BJ (cell line): ENCODE measurements at places on chromosomes 6 and 20.
A peak's percentile ranks its signal among the peaks of the same experiment; 100 is the strongest.

DNA sequence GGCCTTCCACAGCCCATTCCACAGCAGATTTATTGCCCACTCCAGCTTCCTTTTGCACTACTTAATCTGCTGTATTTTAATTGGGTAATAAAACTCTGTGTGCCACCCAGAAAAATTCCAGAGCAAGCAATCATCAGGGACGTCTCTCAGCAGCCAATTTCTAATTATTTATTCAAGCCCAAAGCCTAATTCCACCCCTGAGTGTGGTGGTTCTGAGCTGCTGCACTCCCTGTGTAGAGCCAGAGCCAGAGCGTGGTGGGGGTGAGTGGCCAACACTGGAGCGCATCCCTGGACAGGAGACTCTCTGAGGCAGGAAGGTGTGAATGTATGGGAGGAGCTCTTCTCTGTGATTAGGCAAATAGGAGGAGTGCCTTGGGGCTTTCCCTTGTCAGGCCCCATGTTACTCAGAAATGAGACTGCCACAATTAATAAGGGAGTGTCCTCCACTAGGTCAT, 66.1 kb downstream of the CD24 start:
- DNase-seq = no peak

DNA sequence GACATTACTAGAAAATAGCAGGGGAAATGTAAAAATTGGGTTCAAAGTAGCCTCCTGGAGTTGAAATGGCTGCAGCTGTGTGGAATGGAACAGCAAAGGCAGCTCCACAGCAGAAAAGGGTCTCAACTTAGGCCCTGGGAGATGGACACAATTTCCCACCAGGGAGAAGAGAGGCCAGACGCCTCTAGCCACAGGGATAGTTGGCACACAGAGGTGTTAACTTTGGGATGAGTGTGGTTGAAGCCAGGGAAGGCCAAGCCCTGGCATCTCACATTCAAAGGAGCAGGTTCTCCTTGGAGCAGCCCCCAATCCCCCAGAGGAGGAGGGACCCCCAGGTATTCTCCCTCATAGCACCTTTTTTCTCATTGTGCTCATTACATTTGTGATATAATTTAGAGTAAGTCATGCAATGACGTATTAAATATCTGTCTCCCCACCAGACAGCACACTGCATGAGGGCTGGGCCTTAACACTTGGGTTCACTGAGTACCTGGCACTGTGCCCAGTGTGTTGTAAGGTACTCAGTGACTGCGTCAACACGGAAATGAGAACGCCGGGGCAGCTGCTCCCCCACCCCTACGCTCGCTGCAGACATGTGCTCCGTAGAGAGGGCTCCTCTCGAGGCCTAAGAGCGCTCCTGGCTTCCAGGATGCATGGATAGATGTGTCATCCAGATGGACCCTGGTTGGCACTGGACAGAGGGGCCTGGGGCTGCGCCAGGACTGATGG, 76.0 kb upstream of the CD93 start:
- no peak for DNase-seq

GRCh38 chr6:36724514-36725390, 27.1 kb downstream of the RAB44 start:
- DNase-seq = no peak

- DNase-seq = peak; percentile 59
These were observed 79.5 kb downstream of the ZMYND8 start for GRCh38 chr20:47276851-47277534.

DNA sequence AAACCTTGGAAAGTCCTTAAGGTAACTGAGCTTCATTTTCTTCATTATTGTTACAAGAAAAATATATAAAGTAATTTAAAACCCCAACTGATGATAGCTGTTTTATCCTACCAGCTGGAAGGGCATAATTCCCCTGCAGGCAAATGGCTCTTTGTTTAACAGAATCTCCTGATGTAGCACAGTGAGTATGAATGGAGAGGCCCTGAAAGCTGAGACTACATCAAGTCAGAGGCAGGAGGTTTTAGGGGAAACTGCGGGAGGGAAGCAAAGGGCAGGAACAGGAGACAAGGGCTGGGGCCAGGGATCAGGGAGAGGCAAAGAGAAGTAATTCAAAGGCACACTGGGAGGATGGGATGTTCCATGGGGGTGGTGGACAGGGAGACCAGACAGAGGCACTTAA, 119.0 kb upstream of the LRFN2 start:
- DNase-seq = no peak

- DNase-seq = no peak
These were observed 47.8 kb upstream of the TAGAP start for GRCh38 chr6:159092631-159093030.
